ENCODE measurements at places on chromosomes 2 and 18.
A peak's percentile ranks its signal among the peaks of the same experiment; 100 is the strongest.

DNA sequence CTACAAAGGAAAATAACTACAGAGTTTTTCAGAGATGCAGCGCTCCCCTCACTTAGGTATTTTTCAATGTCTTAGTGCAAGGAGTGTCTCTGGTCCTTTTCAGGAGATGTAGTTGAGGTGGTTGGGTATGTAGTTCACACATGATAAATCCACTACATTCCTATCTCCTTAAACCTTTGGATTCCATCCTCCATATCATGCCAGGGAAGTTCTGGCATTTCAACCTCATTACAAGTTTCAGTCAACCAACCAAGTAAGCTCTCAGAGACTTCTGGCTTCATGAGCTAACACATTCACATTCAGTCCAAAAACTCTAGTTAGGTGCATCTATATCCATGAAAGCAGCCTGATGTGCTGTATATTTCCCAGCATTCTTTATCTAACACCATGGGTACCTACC lies 47.3 kb downstream of the MAP3K20 start:
- DNase-seq = no peak

- DNase-seq = no peak
These were observed 28.0 kb downstream of the DNER start for GRCh38 chr2:229686122-229686919.

DNA sequence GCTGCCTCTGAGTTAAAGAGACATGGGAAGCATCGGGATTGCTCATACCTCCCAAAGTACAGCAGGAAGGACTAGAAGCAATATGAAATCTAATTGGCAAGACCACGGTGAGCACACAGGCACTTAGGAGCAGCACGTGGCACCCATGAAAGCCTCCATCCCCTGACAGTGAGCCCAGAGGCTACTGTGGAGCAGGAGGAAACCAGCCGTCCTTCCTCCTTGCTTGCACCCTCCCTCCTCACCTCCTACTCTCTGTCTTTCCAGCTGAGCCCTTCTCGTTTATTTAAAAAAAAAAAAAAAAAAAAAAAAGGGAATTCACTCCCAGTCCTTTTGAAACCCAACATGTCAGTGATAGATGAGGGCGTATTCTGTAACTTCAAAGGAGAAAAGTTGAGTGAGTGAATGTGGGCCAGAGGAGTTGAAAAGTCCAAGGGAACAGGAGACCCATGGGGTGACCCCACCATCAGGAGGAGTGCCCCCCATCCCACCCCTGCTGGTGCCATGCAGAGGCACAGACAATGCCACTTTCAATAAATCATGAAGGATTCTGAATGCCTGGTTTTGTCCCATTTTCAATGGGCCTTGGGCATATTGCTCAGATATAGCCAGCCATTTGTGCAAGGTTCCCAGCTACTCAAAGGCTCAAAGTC lies 96.6 kb upstream of the ALPP start:
- DNase-seq = no peak

DNA sequence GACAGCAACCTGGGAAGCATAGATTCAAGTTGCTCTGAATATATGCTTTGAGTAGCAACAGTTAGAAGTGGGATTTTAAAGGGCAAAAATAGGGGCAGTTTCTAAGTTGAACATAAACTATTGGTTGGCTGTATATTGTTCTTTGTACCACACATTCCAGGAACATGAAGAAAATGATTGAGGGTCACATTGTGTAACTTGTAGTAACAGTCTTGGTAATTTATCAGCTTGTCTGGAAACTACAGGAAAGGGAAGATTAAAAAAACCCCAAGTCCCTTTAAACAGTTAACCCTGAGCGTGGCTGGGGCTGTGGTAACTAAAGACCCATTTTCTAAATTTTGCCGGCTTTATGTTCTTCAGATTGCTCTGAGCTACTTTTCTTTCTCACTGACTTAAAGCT lies 7.4 kb downstream of the PLEKHB2 start:
- no peak for DNase-seq

DNA sequence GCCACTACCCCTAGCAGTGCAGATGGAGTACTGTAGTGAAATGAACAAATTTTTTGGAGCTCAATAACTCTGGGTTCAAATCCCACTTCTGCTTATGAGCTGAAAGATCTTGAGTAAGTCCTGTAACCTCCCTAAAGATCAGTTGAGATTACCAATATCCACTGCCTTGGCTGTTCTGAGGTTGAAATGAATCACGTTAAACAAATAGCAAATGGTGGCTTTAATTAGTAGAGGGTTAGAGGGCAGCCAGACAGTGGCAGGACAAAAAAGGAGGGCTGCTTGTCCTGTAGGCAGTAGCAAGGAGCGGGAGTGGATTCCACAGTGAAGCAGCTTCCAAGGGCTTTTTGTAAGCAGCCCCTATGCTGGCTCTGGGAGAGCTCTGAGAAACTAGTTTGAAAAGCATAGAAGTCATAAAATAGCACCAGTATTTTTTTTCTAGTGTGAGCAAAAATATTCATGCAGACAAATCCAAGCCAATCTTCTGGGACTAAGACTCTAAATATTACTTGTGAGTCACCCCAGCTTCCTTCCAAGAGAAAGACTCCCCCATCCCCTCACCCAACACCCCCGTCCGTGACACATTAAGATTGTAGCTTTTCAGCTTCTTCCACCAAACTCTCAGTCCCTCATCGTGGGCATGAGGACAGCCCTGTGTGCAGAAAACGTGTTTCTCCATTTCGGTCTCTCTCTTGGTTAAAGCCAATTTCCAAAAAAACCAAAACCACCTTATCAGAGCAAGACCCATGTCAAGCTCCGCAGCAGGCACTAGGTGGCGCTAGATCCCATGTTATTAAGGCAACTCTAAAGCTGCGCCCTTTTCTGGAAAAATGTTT lies 123.5 kb upstream of the LGALSL start:
- DNase-seq = peak; percentile 88

- no peak for DNase-seq
These were observed 39.0 kb upstream of the SLC35F5 start for GRCh38 chr2:113795405-113795920.

- peak; percentile 13 for DNase-seq
These were observed 18.0 kb downstream of the FBXO41 start for GRCh38 chr2:73266061-73266901.

DNA sequence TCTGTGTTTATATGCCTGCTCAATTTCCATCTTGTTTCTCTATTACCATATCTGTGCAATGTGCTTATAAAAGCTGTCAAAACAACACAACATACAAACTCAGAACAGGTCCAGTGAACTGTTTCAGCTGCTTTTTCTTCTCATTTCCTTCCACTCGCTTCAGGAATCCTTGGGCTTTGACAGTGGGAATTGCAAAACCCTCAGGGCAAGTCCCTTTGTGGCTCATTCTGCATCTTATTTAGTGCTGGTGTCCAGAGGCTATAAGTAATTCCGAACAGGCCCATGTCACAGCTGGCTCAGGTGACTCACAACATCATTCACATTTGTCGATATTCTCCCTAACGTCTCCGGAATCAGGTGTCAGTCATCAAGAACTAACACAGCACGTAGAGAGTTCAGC lies 309.9 kb upstream of the ZNF521 start:
- DNase-seq = no peak

GRCh38 chr2:182929972-182930371 lies 63.5 kb upstream of the FRZB start:
- no peak for DNase-seq

GRCh38 chr18:23884681-23885375 lies 129.7 kb upstream of the TTC39C start:
- no peak for DNase-seq

DNA sequence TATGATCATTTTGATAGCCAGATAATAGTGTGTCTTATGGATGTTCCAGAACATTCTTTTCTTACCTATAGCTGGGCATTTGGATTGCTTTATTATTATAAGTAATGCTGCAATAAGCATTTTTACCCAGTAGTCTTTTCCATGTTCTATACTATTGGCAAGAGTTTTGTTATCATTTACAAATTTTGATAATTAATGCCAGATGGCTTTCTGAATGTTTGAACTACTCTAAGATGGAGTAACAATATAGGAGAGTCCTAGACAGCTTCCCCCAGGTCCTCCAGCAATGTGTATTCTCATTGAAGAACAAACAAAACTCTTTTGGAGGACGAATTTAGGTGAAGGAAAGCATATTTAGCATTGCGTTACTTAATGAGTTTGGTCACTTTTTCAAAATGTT lies 73.0 kb downstream of the INPP4A start:
- no peak for DNase-seq

DNA sequence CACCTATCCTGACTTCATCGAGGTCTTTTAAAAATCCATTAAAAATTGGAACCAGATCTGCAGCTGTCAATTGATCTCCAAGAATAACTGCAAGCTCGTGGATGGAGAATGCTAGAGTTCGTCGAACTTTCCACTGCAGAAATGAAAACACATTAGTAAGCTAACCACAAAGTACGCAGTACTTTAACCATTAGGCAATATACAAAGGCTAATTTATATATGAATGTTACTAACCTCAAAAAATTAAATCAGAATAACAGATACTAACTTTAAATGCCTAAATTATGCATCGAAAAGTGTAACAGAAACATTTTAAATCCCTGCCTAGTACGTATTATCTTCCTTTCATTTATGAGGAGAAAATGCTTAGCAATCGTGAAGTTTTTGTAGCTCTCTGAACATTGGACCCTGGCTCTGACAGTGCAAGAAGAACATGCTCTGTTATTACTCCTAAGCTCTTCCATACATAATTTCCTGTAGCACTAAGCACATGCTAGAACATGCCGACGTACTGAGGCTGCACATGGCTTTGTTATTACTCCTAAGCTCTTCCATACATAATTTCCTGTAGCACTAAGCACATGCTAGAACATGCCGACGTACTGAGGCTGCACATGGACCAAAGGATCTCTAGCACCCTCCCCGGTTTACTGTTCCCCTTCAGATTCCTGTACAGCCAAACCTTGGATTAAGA lies 57.0 kb downstream of the PPP4R1 start:
- no peak for DNase-seq

- DNase-seq = no peak
These were observed 173.3 kb upstream of the SPRED2 start for GRCh38 chr2:65605743-65606058.

GRCh38 chr2:205545971-205546816 lies 136.1 kb upstream of the NRP2 start:
- no peak for DNase-seq

DNA sequence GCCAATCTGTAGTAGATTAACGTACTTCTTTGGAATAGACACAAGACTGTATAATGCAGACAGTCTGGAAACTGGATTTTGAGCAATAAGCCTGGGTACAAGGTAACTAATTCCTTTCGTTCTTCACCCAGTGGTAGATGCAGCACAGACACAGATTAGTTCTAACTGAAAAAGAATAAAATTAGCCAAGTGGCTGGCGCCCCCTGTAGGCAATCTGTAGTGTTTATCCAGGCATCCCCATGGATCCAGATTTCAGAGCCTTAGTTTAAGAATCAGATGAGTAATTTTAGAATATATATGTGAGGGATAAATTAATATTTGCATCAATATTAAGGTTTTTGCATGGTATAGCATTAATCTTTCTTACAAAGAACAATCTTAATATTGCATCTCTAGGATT lies 563.9 kb downstream of the DCC start:
- peak; percentile 24 for DNase-seq
